ENCODE measurements at places on chromosomes 5 and 9. TPM values are rescaled to one million over a fixed set of nuclear protein-coding genes. Genes with fewer than 3 reads are reported as not detected.

Gene HDAC3
- 52.1 TPM for total RNA-seq

Gene IFNA2
- not detected for total RNA-seq

Gene SLC1A3
- total RNA-seq = 29.8 TPM

Gene HINT1
- 217 TPM for total RNA-seq

Gene SPZ1
- not detected for total RNA-seq

Gene RAD50
- total RNA-seq = 47.4 TPM

Gene SURF6
- total RNA-seq = 12.8 TPM

Gene CARD6
- total RNA-seq = 16.7 TPM

DNA sequence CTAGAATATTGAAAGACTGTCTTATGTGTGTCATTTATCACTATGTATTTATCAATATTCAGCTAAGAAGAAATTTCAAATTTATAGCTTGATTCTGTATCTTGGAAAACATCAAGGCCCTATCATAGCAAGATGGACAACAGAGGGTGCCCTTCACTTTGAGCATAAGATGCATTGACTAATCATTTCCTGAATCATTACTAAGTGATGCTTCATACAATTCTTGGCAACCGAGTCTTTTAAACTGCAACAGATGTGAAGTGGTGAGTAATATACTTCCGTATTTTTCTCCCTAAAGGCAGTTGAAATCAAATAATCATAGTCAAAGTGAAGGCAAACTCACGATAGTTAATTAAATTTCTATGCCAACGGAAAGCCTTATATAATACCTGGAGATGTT is 318.6 kb upstream of the RGMB start:
- H3K4me3 ChIP-seq = no peak overlapping the region
- no peaks in the 10 kb centered on the region for H3K4me1 ChIP-seq
- DNase-seq = no peak
- H3K27me3 ChIP-seq = no peaks in the 10 kb centered on the region
- H3K36me3 ChIP-seq = no peaks in the 10 kb centered on the region

DNA sequence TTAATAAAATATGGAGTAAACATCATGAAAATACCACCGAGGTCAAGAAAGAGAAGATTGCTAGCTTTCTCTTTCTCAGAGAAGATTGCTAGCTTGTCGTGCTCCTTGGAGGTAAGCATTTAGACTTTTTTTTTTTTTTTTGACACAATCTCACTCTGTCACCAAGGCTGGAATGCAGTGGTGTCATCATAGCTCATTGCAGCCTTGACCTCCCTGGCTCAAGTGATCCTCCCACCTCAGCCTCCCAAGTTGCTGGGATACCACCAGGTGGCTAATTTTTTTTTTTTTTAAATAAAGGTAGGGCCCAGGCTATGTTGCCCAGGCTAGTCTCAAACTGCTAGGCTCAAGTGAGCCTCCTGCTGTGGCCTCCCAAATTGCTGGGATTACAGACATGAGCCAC is 26.3 kb upstream of the CPLANE1 start:
- H3K36me3 ChIP-seq = no peaks in the 10 kb centered on the region
- DNase-seq = no peak

GRCh38 chr5:14880688-14881087 is 9.1 kb upstream of the ANKH start:
- DNase-seq = no peak
- H3K4me1 ChIP-seq = no peaks in the 10 kb centered on the region
- H3K36me3 ChIP-seq = no peaks in the 10 kb centered on the region
- no peaks in the 10 kb centered on the region for H3K27me3 ChIP-seq
- H3K27ac ChIP-seq = no peak overlapping the region
- no peak overlapping the region for H3K4me3 ChIP-seq

- H3K27ac ChIP-seq = no peak overlapping the region
- H3K27me3 ChIP-seq = no peaks in the 10 kb centered on the region
- H3K4me1 ChIP-seq = no peaks in the 10 kb centered on the region
- no peak overlapping the region for H3K4me3 ChIP-seq
- H3K36me3 ChIP-seq = no peaks in the 10 kb centered on the region
These were observed 275.2 kb upstream of the CDH9 start for GRCh38 chr5:27313549-27313948.

DNA sequence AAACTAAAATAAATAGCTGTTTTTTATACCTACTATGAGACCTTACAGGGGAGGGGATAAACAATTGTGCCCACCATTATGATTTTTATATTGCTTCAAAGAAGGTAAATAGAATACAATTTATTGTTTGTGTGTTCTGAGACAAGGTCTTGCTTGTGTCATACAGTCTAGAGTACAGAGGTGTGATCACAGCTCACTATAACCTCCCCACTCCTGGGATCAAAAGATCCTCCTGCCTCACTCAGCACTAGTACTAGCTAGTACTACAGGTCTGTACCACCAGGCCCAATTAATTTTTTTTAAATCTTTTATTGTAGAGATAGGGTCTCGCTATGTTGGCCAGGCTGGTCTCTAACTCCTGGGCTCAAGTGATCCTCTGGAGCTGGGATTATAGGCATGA is 11.3 kb downstream of the TLE1 start:
- H3K27me3 ChIP-seq = no peaks in the 10 kb centered on the region
- no peak for DNase-seq
- no peaks in the 10 kb centered on the region for H3K36me3 ChIP-seq
- H3K4me1 ChIP-seq = no peaks in the 10 kb centered on the region
- H3K4me3 ChIP-seq = no peak overlapping the region

DNA sequence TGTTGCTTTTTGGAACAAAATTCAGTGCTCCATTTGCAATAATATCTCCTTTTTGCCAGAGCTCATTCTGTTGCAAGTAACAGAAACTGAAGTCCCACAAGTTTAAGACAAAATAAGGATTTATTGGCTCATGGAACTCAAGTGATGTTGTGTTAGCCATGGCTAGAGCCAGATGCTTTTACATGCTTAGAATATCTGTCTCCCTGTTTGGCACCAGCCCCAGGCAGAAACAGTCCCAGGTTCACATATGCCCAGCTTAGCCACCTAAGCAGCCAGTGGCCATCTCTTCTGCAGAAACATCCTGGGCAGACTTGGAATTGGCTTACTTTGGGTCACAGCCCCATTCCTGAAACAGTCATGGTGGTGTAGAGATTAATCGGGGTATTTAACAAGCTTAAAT is 540.9 kb upstream of the SGCD start:
- H3K4me1 ChIP-seq = no peaks in the 10 kb centered on the region
- H3K4me3 ChIP-seq = no peak overlapping the region
- no peaks in the 10 kb centered on the region for H3K36me3 ChIP-seq
- H3K27ac ChIP-seq = no peak overlapping the region

DNA sequence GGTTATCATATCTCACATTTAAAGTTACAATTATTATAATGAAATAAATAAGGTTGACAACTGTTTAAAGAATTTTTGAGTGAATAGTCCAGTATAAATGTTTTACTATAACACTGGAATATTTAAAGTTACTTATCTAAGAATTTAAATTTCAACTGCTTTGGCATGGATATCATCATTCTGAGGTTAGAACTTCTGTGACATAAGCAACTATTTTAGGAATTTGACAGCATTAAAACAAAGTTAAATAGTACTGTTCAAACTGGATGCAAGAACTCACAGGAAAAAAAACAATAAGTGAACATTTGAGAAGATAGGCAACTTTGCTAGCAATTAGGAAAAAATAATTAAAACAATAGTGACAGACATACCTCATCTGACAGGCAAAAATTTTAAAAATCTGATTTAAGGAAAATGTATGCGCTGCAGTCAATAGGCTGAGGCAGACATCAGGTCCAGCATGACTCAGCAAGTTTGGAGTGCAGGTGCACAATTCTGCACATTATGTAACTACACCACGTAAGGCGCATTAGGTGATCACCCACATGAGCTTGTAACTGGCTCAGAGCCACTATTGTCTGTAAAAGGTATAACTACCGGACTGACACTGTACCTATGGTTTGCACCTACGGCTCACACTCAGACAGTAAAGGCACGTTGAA is 180.6 kb downstream of the PDE4D start:
- no peak overlapping the region for H3K27ac ChIP-seq
- no peaks in the 10 kb centered on the region for H3K36me3 ChIP-seq
- DNase-seq = no peak
- no peak overlapping the region for H3K4me3 ChIP-seq
- no peaks in the 10 kb centered on the region for H3K4me1 ChIP-seq

- H3K27ac ChIP-seq = no peak overlapping the region
- H3K4me1 ChIP-seq = no peaks in the 10 kb centered on the region
- DNase-seq = peak; percentile 52
These were observed 84.0 kb downstream of the ZFAND5 start for GRCh38 chr9:72280913-72281500.

- H3K27ac ChIP-seq = peak overlapping the region; percentile 94
- H3K4me1 ChIP-seq = peaks cover 26% of the 10 kb centered on the region
- H3K36me3 ChIP-seq = no peaks in the 10 kb centered on the region
- no peak for DNase-seq
- H3K27me3 ChIP-seq = no peaks in the 10 kb centered on the region
These were observed 403 bp downstream of the NINJ1 start for GRCh38 chr9:93133681-93134014.

GRCh38 chr9:89464300-89464901 is 33.5 kb downstream of the SEMA4D start:
- H3K4me3 ChIP-seq = no peak overlapping the region
- H3K27ac ChIP-seq = no peak overlapping the region
- no peaks in the 10 kb centered on the region for H3K36me3 ChIP-seq
- H3K4me1 ChIP-seq = no peaks in the 10 kb centered on the region
- no peak for DNase-seq

DNA sequence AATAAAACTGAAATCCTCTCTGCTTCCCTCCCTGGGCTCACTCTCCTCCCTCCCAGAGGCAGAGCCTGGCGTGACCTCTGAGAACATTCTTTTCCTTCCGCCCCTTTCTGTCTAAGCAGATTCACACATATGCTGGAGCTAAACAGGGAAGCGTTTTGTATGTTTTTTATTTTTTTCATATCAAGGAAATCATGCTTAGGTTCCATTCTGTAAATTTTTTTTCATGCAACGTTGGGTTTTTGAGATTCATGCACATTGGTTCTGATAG is 20.2 kb upstream of the BARHL1 start:
- H3K36me3 ChIP-seq = no peaks in the 10 kb centered on the region
- H3K27me3 ChIP-seq = no peaks in the 10 kb centered on the region
- no peak overlapping the region for H3K27ac ChIP-seq
- DNase-seq = no peak
- no peak overlapping the region for H3K4me3 ChIP-seq
- H3K4me1 ChIP-seq = no peaks in the 10 kb centered on the region
